ENCODE measurements at places on chromosomes 3 and 15.

- DNase-seq: no peak
These were observed 258.3 kb downstream of the IL5RA start for GRCh38 chr3:2851835-2852234.

DNA sequence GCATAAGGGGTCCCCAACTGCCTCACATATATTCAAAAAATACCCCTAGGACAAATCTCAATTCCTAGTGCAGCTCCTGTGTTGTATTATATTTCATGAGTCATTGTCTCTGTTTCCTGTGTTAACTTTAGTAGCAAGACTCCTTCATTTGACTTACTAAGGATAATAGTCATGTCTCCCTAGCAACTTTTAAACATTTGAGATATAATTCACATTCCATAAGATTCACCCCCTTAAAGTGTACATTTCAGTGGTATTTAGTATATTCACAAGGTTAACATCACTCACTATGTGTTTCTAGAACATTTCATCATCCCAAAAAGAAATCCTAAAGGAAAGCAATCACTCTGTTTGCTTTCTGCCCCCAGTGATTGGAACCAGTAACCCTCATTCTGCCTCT, 121.3 kb upstream of the WNT7A start:
- DNase-seq: no peak

- no peak for DNase-seq
These were observed 6.0 kb downstream of the ANXA2 start for GRCh38 chr15:60391722-60392315.

GRCh38 chr3:10292505-10293419, at the start of gene GHRL:
GHRL (minus strand) TSS chr3:10292947; CDS start chr3:10290180, 2,767 bp downstream.
- peak; percentile 78 for DNase-seq

GRCh38 chr3:170852324-170852723, 17.7 kb downstream of the RPL22L1 start:
- no peak for DNase-seq

GRCh38 chr3:166829896-166830295, 550.2 kb downstream of the ZBBX start:
- DNase-seq: no peak

DNA sequence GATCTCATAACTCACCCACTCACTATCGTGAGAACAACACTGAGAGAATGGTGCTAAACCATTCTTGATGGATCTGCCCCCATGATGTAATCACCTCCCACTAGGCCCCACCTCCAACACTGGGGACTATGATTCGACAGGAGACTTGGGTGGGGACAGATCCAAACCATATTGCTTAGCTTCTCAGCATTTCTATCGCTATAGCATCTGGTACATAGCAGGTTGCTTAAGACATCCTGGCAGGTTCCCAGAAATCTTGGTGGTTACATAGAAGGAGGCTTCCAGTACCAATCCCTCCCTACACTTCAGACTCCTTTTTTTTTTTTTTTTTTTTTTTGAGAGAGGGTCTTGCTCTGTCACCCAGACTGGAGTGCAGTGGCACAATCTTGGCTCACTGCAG, 487.8 kb downstream of the EDEM1 start:
- no peak for DNase-seq

GRCh38 chr3:141431411-141432378, 55.1 kb upstream of the RASA2 start:
- no peak for DNase-seq

DNA sequence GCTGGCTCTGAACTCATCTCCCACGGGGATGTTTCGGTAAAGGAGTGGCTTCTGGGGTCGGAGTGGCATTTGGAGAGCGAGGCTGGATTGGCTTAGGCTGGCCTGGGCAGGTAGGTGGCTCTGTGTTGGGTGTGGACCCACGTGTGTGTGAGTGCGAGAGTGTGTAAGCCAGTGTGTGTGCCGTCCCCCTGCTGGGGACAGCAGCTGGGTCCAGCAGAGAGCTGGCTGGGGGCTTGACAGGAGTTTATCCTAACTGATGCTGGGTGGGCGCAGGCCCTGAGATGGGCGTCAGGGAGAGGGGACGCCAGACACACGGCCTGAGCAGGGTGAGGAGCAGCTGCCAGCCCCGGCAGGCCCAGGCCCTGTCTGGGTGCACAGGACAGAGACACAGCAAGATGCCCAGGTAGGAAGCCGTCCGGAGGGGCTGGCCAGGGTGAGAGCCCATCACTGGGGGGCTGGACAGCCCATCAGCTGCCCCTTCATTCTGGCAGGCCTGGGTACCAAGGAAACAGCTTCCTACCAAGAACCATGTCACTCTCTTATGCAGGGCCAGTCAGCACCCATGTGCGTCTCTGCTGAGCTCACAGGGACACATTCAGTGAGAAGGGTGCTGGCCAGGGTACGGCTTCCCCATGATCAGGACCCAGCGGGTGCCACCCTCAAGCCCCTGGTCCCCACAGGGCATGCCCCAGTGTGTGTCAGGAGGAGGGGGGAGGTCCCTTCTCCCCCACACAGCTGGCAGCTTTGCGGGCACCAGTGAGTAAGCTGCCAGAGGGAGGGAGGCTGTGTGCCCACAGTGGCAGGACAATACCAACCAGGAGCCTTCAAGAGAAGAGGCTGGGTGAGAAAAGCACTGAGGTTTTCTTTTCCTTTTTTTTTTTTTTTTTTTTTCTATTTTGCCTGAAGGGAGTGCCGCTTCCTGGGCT, 1.1 kb downstream of the PAK6 start:
- DNase-seq: no peak

GRCh38 chr15:66356359-66357236, at the start of gene TIPIN:
TIPIN (minus strand) TSS chr15:66356685; CDS start chr15:66352947, 3,738 bp downstream.
- peak; percentile 95 for DNase-seq

- no peak for DNase-seq
These were observed 683.5 kb downstream of the TUSC7 start for GRCh38 chr3:117393119-117393518.

DNA sequence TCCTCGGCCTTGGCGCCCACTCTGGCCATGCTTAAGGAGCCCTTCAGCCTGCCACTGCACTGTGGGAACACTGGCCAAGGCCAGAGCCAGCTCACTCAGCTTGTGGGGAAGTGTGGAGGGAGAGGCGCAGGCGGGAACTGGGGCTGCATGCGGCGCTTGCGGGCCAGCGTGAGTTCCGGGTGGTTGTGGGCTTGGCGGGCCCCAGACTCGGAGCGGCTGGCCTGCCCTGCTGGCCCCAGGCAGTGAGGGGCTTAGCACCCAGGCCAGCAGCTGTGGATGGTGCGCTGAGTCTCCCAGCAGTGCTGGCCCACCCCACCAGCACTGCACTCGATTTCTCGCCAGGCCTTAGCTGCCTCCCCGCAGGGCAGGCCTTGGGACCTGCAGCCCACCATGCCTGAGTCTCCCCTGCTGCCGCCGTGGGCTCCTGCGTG, 13.1 kb upstream of the UBP1 start:
- no peak for DNase-seq

DNA sequence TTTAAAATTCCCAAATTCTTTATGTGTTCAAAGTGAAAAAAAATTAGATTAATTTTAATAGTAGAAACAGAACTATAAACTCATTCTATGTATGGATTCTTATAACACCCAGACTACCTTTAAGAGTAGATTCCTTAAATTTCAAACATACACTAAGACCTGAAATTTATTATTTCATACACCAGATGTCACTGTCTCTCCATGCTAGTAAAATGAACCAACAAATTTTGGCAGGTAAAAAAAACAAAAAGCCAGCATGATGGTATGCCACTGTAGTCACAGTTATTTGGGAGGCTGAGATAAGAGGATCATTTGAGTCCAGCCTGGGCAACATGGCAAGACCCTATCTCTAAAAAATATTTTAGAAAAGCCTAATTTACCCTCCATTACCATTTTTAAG, 461.3 kb upstream of the NAALADL2 start:
- DNase-seq: no peak

DNA sequence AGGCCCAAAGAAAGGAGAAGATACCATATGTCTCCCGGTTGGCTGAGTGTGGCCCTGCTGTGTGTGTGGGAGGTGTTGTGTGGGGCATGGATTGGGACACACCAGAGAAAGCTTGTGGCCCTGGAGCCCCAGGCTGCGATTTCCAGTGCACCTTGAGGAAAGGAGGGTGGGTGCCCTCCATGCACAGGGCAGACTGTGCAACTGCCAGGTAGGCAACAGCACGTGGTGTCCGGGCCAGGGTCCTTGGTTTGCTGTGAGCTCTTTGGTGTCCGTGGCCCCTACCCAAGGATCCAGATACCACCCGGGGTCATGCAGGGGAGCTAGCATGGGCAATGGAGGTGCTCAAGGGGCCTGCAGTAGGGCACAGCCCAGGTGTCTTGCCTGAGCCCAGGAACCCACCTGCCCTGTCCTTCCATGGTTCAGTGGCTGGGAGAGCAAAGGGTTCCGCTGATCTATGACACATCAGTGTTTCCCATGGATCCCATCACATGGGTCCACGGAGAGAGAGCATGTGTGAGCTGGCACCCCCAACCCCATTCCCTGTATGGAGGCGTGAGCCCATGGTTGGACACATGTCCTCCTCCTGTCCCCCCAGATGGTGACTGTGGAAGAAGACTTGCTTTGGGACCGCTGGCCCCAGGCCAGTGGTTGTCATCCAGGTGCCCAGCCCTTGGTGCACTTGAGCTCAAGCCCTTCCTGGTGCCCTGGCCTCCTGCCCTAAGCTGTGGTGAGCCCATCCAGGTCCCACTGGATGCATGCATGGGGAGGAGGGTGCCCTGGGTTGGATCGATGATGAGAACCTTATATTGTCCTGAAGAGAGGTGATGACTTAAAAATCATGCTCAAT, 223.4 kb downstream of the SNRPN start:
- no peak for DNase-seq

- no peak for DNase-seq
These were observed 26.6 kb downstream of the RFT1 start for GRCh38 chr3:53103397-53104296.

GRCh38 chr3:8760091-8760490, 9.3 kb downstream of the OXTR start:
- DNase-seq: no peak

GRCh38 chr3:49217688-49218470, 46.5 kb downstream of the KLHDC8B start:
- no peak for DNase-seq

DNA sequence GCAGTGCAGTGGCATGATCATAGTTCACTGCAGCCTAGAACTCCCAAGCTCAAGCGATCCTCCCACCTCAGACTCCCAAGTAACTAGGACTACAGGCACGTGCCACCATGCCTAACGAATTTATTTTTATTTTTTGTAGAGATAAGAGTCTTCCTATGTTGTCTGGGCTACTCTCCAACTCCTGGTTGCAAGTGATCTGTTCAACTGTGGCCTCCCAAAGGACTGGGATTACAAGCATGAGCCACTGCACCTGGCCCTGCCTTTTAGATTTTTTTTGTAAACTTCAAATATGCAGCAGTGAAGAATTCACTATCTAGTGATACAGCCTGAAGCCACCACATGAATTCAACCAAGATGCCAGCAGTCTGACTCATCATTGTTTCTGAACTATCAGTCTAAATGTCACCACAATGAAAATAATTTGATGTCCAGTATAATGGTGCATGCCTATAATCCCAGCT, 32.7 kb downstream of the UBXN7 start:
- DNase-seq: no peak

DNA sequence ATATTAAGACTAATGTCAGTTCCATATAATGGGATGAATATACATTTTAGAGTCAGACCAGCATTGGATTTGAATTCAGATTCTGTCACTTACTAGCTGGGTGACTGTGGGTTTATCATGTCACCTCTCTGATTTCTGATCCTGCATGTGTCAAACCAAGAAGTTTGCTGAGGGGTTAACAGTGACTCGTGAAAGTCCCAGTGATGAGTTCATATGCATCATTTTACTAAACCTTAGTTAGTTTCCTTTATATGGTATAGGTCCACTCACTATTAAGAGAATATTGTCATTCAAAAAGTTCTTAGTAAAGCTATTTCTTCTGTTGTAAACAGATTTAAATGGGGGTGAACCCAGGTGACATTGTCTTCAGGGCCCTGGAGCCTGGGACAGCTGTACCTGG, 102.3 kb downstream of the ZNF621 start:
- DNase-seq: no peak

DNA sequence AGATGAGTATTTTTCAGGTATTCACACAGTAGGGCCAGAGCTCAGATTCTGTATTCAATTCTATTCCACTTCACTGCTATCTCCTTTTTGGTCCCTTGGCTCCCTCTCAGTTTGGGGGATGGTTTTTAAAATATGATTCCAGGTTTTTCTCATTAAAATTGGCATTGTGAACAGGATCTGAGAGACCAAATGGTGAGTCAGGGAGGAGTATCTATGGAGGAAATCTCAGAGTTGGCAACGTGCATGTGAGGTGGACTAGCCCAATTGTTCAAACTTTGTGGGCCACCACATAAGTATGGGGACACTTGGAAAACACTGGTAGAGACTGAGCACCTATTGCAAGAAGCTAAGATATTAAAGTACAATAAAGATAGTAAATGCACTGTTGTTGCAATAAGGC, 53.9 kb upstream of the TTC14 start:
- DNase-seq: no peak

DNA sequence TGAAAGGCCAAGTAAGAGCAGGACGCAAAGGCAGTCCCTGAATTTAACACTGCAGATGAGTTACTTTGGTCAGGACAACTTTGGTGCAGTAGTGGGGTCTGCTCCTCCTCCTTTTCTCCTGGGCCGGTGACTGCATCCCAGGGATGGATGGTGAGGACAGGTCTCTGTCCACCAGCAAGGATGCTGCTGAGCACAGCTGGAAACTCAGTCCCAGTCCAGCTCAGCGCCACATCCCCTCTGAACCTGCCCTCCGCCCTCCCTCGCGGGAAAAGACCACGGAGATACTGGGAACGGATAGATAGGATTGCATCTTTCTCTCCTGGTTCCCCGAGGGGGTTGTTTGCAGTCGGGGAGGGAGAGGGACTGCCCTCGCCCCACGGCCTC, 13.8 kb downstream of the GRAMD2A start:
- DNase-seq: no peak

DNA sequence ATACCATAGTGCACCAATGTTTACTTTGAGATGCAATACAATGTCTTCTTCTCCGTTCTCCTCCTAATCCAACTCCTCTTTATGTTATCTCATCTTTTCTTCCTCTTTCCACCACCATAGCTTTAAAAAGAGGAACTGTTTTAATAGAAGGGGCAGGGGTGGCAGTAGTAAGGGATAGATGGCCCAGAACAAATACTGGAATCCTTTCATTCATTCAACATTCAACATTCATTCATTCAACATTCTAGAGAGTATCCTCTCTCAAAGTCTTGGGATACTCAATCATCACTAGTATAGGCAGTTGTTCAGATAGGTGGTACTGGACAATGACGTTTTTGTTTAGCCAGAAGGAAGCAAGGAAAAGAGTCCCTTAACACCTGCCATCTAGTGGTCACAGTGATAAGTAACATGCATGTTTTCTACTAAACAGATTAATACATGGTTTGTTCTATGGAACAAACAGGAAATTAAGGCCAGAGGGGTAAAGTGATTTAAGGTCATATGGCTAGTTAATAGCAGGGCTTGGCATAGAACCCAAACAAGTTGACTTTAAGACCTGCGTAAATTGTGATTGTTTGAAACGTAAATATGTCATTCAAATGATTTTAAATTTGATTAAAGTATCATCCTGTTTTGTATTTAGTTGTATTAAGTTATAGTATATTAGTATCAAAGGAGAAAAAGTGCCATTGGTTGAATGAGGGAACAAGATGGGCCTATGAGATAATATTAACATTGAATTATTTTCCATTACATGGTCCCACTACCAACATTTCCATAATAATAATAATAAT, 26.9 kb upstream of the EHHADH start:
- DNase-seq: peak; percentile 56
